T-helper 1 cell (primary cell): ENCODE measurements at places on chromosomes 12 and 14.

DNA sequence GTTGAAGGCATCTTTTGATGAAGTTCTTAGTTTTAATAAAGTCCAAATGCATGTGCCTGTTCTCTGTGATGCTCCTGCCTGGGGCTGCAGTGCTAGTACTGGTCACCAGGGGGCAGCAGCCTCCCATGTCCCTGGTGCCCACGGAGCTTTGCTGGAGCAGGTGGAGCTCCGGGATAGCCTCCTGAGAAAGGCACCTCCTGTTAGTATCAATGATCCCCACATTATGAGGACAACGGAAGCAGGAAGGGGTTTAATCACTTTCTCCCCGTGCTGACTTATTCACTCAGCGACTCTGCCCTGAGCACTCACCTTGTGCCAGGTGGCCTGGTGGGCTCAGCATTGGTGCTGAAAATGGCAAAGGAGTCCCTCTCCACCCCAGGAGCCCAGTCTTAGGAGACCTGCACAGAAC, 123.0 kb upstream of the PZP start:
- DNase-seq, result peak; percentile 45

GRCh38 chr12:27805238-27805637, 25.2 kb upstream of the MANSC4 start:
- DNase-seq, result no peak

GRCh38 chr14:69812711-69813110, 15.7 kb upstream of the SLC10A1 start:
- DNase-seq, result no peak

- no peak for DNase-seq
Measured at GRCh38 chr14:70358631-70359030, 852 bp downstream of the COX16 start.

DNA sequence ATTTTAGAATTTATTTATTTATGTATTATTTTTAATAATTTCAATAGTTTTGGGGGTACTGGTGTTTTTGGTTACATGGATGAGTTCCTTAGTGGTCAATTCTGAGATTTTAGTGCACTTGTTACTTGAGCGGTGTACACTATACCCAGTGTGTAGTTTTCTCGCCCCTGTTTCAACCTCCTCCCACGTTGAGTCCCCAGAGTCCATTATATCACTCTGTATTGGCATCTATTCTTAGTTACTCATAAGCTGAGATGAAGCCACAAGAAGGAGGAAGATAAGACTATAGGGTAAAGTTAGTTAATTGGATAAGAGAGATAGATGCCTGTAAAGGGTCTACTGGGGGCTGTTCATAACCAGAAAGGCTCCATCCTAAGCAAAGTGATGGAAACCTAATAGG, 4.0 kb downstream of the C1S start:
- DNase-seq, result no peak

DNA sequence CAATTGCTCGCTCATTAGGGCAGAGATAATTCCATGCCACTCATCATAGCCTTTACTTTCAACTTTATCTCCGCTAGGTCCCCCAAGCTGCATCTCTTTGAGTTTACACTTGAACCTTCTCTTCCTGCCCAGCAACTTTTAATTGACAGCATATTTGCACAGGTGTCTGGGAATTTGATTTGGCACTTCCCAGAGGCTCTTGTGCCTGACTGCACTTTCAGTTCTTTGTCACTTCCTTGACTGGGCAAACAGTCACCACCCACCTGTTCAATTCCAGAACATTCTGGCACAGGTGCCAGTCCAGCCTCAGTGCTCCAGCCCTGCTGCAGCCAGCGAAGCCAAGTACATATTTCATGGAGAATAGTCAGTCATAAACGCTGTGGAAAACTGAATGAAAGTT, 110.1 kb upstream of the LRIG3 start:
- DNase-seq, result no peak

DNA sequence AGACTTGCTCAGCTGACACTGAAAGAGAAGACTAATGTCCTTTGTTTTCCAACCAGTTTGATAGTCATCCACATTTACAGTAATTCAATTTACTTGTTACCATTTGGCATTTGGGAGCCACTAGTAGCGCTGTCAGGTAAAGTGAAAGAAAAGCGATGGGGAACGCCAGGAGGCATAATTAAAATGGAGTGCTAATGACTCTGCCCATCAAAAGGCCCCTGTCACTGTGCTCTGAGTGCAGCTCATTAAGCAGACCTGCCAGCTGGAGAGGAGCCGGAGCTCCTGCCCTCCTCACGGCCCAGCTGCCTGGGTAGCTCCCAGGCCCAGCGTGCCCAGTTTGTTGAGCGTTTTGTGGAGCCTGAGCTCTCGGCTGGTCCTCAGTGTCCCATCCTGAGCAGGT, 463.6 kb upstream of the CCDC196 start:
- no peak for DNase-seq

GRCh38 chr14:104311358-104311757, 173.0 kb downstream of the KIF26A start:
- DNase-seq, result no peak

DNA sequence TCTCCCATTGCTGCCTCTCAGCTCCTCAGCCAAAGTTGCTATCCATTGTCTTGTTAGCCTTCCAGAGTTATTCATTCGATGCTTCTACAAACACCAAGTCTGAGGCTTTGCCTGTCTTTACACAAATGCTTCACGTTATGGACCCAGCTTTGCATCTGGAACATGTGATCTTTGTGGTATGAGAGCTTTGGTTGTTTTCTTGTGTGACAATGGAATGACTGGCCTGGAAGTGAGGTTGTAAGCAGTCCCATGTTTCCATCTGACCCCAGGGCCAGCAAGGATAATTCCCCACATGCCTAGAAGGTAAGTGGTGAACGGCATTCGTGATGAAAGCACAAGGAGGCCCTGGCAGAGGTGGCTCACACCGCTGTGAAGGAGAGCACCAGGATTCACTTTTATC, 866.7 kb upstream of the TMEM132C start:
- DNase-seq, result no peak

GRCh38 chr14:29348504-29348903, 579.1 kb downstream of the PRKD1 start:
- DNase-seq, result no peak

- no peak for DNase-seq
Measured at GRCh38 chr14:34081576-34082136, 130.8 kb upstream of the EGLN3 start.

DNA sequence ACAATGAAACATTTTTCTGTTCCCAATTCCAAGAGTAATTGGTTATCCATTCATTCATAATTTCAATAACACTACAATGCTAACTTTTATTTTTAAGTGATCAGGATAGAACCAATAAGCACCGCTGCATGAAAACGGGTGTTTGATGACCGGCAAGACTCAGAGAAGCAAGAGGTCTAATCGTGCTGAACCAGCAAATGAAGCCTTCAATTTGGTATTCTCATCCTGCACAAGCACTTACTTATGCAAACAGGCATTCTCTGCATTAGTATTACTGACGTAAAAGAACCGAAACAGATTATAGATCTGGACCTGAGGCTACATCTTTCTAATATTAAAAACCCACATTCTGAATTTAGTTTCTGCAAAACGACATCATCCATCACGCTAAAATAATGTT, 67.7 kb downstream of the RBM19 start:
- DNase-seq, result no peak

GRCh38 chr14:89027097-89027740, 202.8 kb downstream of the TTC8 start:
- DNase-seq, result peak; percentile 47

- DNase-seq, result no peak
Measured at GRCh38 chr12:114306646-114307045, 99.3 kb downstream of the TBX5 start.

DNA sequence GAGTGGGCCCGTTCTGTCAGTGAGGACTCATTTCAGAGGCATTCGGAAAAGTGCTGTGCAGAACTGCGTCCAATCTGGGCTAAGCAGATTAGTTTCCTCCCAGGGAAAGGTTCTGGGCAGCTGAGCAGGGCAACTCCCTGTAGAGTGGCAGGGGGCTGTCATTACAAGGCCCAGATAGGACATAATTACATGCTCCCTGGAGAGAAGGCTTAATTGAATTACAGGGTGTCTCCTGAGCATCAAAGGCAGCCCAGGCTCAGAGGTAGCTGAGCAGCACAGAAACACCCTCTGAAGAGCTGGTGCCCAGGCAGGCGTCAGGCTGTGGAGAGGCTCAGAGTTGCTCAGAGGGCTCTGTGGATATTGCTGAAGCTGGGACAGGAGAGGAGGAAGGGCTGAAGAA, 36.0 kb downstream of the SLC8A3 start:
- DNase-seq, result no peak

DNA sequence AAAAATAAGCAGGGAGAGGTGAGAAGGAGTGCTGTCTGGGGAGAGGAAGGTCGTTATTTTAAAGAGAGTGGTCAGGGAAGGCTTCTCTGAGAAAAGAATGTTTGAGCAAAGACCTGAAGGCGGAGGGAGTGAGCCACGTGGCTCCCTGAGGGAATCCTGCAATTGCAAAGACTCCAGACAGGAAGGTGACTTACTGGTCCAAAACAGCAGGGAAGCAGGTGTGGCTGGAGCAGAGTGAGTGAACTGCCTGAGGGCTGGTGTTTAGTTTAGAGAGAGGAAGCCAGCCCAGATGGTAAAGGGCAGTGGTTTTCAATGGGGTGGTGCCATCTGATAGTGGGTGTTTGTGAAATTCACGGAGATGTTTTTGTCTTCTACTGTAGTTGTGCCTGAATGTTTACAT, 58.8 kb upstream of the LTA4H start:
- DNase-seq, result no peak

GRCh38 chr14:52265253-52265652, 2.2 kb upstream of the PTGDR start:
- DNase-seq, result no peak

GRCh38 chr12:24373004-24373403, 423.5 kb upstream of the SOX5 start:
- no peak for DNase-seq

DNA sequence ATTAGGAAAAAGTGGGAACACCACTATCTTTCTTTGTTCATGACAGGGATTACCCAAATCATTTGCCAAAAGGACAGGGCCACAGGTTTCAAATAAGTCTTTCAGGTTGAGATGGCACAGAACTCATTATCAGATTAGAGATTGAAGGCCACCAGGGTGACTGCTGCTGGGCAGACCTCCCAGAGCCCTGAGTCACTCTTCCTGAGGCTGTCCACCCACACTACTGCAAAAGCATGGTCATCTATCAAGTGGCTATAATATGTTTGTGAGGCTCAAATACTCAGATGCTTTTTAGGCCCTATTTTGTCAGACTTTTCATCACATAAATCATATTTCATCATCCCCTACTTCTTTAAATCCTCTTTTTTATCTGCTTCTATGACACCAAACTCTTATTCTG, 155.3 kb upstream of the CCDC196 start:
- no peak for DNase-seq

DNA sequence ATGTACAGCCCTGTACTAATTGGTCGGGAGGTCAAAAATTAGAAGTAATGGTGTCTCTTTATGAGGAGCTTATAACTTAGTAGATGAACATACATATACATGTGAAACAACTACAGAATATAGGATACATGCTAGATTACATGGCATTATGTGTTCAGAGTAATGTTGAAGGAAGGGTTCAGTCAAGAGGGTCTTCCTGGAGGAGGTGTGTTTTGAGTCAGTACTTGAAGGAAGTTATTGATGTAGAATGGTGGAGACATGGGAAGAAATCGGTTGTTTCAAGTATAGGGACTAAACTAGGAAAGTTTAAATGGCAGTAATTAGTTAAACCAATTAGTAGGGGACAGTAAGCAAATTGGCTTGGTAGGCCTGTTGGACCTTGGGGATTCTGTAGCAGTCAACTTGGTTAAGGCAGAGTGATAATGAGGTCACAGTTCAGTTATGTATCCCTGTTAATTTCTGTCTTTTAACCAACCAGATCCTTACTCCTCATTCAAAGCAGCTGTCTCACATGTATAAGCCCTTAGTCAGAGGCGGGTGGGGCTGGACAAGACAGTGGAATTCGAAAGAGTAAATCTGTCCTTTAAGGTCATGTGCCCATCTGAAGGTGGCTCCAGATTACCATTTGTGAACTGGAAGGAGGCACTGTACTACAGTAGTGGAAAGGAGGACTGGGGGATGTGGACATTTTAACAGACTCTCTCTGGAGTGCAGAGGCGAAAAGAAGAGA, 3.5 kb upstream of the ANKRD52 start:
- DNase-seq, result no peak

GRCh38 chr12:107320033-107320928, 226.9 kb upstream of the CRY1 start:
- peak; percentile 79 for DNase-seq

- DNase-seq, result no peak
Measured at GRCh38 chr12:57459750-57460467, at the start of gene GLI1. GLI1 (plus strand) TSS chr12:57459785; CDS start chr12:57463692, 3,907 bp downstream.

DNA sequence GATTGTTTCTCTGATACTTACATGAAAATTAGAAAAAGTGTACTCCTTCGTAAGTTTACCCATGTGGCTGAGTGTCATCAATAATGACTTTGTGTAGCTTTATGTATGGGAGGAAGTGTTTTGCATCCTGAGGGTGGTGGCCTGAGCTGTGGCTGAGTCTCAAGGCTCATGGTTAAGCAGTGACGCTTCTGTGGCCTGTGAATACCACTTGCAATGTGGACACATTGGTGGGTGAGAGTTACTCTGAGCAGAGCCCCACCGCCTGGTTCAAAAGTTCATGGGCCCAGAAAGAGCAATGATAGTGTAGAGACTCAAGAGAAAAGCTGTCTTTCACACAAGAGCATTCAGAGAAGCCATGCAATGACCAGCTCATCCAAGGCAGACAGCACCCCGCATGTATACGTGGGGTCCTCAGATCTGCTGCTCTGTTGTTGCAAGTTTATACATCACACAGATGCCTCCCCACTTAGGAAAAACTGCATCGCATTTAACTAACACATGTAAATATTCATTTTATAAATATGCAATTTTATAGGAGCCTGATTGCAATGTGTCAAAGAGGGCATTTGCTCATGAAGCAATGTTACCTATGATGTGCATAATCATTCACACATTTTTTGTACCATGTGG, 55.1 kb upstream of the FRMD6 start:
- no peak for DNase-seq

DNA sequence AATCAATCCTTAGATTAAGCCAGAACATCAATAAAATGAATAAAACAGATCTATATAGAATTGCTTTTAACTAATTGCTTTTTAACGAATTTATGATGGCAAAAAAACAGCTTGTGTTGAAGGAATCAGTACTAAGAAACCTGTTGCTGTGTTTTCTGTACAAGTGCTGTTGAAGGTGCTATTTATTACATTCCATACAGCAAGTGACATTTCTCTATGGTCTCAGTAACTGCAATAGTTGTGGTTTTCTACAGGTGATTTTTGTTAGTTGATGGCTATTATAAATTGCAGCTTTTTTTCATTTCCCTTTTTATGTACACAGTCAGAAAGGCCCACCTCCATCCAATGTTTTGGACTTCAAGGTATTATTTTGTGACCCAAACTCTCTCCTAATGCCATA, 56.6 kb downstream of the SLC2A13 start:
- DNase-seq, result no peak

- no peak for DNase-seq
Measured at GRCh38 chr14:32470161-32470715, 141.1 kb downstream of the AKAP6 start.

DNA sequence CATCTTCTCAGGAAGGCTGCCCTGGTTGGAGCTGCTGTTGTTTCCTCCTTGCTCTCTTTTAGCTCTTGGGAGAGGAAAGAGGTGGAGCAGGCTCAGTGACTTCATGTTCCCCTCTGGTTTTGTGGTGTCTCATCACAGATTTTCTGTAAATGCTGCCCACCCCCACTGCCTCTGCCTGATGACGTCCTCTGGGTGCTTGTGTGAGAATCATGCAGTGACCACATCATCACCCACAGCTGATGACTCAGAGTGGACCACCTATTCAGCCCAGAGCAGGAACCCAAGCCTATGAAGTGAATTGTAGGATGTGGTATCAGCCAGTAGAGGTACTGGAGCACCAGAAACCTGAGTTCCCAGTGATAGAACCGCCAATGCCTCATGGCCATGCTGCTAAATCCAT, at the start of gene GZMB:
Gene GZMB, minus strand, starts transcription at position 33 of the 400 bp plus-strand sequence. Its CDS starts 30 bp downstream, at position 3.
- DNase-seq, result no peak
